ENCODE measurements at places on chromosomes 1 and 21.

DNA sequence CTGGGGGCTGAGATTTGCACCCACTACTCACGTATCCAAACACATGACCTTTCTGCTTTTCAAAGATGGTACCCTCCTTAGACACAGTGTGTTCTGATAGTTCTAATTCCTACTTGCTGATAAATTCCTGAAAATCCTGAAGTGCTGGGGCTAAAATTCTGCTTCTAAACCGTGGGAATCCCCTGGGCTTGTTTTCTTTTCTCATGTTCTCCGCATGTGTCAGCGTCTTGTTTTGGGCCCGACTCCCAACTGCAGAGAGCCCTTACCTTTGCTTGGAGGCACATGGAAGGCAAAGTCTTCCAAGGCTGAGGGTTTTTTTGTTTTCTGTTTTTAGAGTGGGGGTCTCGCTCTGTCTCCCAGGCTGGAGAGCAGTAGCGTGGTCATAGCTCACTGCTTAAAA is 27.2 kb downstream of the PSMG1 start:
- no peak for DNase-seq

DNA sequence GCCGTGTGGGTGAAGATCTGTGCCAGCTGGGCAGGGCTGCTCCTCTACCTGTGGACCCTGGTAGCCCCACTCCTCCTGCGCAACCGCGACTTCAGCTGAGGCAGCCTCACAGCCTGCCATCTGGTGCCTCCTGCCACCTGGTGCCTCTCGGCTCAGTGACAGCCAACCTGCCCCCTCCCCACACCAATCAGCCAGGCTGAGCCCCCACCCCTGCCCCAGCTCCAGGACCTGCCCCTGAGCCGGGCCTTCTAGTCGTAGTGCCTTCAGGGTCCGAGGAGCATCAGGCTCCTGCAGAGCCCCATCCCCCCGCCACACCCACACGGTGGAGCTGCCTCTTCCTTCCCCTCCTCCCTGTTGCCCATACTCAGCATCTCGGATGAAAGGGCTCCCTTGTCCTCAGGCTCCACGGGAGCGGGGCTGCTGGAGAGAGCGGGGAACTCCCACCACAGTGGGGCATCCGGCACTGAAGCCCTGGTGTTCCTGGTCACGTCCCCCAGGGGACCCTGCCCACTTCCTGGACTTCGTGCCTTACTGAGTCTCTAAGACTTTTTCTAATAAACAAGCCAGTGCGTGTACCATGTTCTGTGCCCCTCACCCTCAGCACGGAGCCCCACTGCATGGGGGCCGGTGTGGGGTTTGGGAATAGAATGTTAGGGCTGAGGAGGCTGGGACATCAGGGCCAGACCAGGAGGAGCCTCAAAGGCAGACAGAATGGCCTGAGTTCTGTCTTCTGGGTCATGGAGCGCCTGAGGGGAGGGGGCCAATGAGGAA is 21.3 kb downstream of the SERINC2 start:
- DNase-seq = no peak

DNA sequence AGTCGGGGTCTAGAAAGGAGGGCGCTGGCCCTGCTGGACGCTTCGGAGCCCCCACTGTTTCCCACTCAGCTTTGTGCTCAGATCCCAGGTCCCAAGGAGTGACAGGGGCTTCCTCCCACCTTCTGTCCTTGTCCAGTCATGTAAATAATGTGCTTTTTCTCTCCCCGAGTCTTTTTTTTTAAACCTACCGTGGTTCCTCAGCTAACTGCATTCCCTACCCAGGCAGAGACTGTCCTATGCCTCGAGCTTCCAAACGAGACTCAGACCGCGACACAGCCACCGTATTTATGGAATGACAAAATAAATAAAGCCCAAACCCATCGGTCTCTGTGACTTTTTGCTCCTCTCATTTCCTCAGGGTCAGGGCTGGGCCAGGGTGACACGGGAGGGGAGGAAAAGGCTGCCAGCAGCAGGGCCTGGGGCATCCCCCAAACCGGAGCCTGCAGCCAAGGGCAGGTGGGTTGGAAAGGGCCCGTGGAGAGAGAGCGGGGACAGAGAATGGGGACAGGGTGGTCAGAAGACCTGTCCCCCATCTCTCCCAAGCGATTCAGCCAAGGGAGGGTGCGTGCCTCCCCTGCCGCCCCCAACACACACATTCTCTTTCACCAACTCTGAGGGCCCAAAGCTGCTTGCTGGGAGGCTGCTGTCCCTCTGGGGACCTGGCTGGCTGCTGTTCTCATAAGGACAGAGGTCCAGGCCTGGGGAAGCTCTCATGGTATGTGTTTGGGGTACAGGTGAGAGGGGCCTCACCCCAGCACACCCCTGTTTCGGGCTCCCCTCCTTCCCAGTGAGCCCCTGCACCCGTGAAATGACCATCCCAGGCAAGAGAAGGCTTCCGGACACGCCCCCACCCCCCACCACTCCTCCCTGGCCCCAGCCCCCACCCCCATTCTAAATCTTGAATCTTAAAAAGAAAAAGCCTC is 55.4 kb downstream of the KCNAB2 start:
- DNase-seq = no peak

DNA sequence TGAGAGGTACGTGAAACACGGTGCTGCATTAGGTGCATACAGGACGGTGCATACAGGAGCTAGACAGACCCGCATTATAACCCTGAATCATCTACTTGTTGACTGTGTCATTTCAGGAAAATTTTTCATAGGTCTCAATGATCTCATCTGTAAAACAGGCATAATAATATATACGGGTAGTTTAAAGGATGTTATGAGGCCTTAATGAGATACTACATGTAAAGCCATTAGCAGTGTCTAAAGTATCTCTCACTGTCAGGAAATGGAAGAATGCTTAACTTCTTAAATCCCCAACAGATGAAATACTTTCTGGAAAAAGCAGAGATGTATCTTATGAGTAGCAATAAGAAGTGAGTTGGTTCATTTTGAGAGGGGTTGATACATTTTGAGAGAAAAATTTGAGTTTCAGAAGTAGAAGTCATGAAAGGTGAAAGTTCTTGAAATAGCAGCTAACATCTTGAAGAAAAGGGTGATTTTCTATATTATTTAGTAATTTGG is 669.6 kb downstream of the PTPRC start:
- DNase-seq = no peak

DNA sequence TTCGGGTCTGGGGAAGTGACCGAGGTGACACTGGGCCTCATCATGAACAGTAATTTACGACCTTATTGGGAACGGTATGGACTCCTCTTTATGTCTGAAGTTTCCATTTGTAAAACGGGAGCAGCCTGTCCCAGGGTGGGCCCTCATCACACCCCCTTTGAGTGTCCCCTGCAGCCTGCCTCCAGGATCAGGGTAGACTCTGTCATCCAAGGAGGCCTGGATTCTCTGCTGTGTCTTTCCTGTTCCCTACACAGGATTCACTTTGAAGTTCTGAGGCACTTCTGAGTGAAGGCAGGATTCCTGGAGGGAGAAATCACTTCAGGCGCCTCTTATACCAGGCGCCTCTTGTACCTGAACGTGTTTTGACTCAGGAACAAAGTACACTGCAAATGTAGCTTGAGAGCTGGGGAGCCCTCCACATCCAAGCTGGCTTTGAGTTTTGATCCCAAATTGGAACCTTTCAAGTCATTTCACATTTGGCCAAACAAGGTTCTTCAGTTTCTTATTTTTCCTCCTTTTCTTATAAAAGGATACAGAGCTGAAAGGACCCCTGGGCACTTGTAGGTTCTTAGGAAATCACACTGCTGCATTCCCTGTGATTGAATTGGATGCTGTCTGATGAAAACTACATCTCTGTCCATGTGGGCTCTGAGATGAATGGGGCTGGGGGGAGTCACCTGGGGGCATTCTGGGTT is 106.0 kb downstream of the SUSD4 start:
- DNase-seq = no peak

- DNase-seq = no peak
These were observed 87.1 kb downstream of the TRIM11 start for GRCh38 chr1:228319352-228320088.
